NCI-H446 treated with DMSO at 0.1 percent for 48 hours (cell line): ENCODE measurements at places on chromosomes 1 and 21.

GRCh38 chr1:80023358-80023757, 1016.8 kb upstream of the ADGRL4 start:
- DNase-seq = no peak

GRCh38 chr1:39632323-39632681, 7.1 kb downstream of the HEYL start:
- no peak for DNase-seq

DNA sequence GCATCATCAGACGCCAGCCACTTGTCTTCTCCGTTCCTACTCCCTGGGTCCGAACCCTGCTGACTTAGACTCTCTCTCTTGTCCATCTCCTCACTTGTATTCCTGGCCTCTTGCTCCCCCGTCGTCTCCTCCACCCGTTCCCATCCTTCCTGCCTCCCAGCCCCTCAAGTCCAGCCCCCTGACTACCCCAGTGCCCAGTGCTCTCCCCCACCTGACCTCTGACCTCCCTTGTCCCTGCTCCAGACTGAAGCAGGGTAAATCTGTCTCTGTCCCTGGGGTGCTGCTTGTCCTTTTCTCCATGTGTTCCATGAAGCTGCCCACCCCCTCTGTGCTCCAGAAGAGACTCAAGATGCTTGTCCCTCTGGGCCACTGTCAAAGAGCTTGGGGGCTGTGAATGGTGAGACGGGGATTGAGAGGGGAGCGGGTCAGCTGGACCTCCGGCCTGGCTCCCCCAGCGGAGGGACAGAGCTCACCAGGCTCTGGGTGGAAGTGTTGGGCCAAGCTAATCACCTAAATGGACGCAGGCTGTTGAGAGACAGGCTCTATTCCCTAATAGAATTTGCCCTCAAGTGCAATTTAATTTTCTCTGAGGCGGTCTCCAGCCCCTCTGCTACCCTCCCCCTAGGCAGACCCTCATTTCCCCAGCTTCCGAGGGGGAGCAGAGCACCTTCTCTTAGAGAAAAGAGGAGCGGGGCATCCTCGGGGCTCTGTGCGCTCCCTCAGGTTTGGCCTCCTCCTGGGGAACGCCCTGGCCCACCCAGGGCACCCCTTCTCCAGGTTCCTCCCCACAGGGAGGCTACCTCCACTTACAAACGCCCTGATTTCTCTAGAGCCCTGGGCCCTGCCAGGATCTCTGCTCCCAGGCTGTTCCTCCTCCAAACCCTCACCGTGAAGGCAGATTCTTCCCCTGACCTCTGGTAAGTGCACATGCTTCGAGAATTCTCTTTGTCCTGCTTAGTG, 11.0 kb upstream of the LHX4 start:
- no peak for DNase-seq

DNA sequence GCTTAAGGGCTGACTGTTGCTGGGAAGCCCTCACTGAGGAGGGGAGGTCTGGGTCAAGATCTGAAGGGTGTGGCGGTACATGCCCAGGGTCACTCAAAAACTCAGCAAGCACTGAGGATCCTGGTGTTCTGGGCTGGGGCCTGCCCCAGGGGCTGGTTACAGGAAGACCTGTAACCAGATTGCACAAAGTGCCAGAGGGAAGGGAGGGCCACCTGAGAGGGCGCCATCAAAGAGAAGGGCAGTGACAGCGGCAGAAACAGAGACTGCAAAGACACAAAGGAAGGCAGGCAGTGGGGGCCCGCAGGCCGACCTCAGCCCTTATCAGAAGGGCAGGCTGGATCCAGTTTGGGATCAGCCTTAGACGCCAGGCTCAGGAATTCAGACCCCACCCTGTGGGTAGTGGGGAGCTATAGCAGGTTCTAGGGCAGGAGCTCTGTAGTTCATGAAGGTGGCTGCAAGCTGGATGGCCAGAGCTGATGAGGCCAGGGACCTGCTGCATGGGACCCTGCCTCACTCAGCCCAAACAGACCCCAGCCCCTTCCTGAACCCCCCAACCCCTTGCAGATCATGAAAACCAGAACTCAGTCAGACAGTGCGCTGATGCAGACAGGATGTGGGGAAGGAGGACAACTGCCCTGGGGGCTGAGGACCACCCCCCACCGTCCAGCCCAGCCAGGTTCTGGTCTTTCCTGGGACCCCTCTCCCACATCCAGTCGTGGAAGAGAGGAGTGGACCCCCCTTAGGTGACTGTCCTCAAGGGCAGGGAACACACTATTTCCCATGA, 3.9 kb downstream of the SH2D5 start:
- DNase-seq = no peak

- DNase-seq = peak; percentile 11
Measured at GRCh38 chr1:75053207-75053606, 81.0 kb upstream of the LHX8 start.
